Left lung (tissue), 14 donors: ENCODE measurements at places on chromosomes 12 and 14. TPM values are rescaled to one million over a fixed set of nuclear protein-coding genes. Genes with fewer than 3 reads are reported as not detected.

The TAS2R8 gene
- total RNA-seq, result not detected

The KRT3 gene
- total RNA-seq, result not detected

The CPNE6 gene
- total RNA-seq, result not detected

The OR6C65 gene
- not detected for total RNA-seq

The TMEM63C gene
- total RNA-seq, result 0.47 TPM

The RFLNA gene
- 1.4 TPM for total RNA-seq

The NOS1 gene
- total RNA-seq, result 1.8 TPM

The SIX1 gene
- 1.3 TPM for total RNA-seq

The CCDC197 gene
- total RNA-seq, result not detected

The POTEM gene
- not detected for total RNA-seq

The PRIMA1 gene
- 0.47 TPM for total RNA-seq

The GARIN6 gene
- total RNA-seq, result not detected

The A2M gene
- total RNA-seq, result 2,660 TPM

The GCN1 gene
- 89.4 TPM for total RNA-seq

The FBLN5 gene
- 84.5 TPM for total RNA-seq
